Fibroblast of skin of right quadriceps (primary cell): ENCODE measurements at places on chromosomes 1 and 21.

DNA sequence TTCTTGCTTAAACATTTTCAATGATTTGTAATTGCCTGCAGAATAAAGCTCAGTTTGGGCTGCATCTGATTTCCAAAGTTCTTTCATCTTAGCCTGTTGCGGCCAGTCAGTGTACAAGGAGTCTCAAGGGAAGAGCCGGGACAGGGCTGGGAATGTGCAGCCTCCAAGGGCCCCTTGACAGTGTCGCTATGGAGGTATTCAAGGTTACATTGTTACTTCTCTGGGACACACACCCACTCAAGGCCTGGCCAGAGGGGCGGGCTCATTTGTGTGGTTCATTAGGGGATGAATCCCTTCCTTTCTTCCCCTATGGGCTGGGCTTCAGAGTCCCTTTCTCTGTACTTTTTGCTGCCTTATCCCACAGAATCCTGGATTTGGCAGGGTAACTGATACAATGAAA lies 107.6 kb upstream of the CSF3R start:
- no peak for DNase-seq

GRCh38 chr1:230836793-230837192 lies 31.5 kb downstream of the C1orf198 start:
- no peak for DNase-seq

- peak; percentile 98 for DNase-seq
Observed at GRCh38 chr1:184838504-184838951, 83.9 kb upstream of the EDEM3 start.

DNA sequence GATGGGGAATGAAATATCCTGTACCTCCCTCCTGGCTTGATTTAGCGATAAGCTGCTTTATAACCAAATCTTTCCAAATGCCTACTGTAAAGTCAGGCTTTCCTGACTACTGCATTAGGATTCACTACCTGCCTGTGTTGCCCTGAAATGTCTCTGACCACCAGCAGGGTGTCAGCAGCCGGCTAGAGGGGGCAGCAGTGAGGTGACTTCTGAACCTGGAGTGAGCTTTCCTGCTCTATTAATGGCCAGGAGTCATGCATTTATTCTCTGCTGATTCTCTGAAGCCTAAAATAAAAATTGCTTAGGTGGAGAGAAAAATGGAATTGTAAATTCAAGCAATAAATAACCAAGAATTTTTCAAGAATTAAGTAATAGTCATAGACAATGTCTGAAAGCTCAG lies 2.5 kb downstream of the BACE2 start:
- DNase-seq, result peak; percentile 14

GRCh38 chr1:233010146-233010545 lies 59.7 kb downstream of the NTPCR start:
- DNase-seq, result no peak

DNA sequence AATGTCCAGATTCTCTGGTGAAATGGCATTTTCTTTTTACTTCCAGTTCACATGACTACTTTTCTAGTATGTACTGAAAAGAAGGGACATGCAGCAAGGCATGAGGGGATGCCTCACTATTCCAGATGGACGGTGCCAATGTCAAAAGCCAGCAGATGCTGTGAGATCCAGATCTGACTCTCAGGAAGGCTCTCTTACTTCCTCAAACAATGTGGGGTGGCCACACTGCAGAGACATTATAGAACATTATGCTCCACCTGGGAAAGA lies 17.7 kb downstream of the CRYZ start:
- DNase-seq, result no peak

DNA sequence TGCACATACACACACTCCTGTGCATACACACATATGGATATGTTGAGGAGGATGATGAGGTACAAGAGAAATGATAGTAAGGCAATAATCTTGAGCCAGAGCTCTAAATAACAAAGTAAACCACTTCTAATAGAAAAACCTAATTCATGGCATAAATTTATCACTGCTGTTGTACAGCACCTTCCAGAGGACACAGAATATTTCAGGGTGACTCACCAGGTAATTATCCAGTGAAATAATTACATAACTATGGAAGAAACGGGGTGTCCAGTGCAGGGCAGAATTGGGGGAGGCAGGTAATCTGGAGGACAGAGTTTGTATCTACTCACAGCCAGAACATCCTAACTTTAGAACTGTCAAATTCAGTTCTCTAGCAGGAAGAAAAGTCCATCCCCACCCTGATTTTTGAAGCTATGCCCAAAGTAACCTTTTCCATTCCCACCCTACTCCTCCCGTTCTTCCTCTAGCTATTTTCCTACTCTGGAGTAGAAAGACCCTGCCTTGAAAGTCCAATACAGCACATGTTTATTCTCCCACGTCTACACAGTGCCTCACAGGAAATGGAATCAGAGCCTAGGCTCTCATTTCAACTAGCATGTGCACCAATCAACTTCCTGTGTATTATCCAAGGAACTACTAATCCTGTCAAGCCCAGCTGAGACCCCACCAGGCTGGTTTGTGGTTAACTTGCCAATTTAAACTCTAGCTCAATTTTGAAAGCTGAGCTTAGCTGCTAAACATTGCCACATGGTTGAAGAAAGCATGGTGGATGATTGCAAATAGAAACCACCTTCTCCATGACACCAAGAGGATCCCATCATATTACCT lies 96.6 kb downstream of the PTPN14 start:
- peak; percentile 94 for DNase-seq

DNA sequence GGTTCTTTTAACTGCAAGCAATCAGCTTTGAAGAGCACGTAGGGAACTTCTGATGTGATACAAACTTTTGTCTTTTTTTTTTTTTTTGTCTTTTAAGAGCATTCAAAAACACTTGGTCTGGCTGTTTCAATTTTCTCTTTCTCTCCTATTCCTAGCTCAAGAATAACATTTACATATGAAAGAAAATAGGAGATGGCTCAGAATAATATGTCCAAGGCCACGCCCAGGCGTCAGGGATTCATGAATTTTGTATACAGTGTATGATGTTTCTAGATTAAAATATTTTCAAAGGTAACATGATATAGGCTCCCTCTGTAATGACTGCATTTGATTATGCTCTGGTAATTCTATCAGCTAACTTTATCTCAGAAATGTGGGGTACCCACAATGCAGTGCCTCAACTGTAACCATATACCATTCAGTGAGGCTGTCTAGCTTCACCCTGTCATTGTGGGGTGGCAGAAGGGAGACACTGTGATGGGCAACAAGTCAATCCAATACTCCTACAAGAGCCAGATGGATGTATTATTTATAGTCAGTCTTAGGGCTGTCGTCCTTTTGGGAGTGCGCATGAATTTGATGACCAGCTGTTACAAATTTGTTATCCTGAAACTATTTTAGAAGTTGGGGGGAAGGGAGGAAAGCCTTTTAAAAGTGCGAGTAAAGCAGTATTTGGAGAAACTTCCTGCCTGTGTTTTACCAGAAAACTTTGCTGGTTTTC lies 1.5 kb upstream of the AKNAD1 start:
- no peak for DNase-seq

DNA sequence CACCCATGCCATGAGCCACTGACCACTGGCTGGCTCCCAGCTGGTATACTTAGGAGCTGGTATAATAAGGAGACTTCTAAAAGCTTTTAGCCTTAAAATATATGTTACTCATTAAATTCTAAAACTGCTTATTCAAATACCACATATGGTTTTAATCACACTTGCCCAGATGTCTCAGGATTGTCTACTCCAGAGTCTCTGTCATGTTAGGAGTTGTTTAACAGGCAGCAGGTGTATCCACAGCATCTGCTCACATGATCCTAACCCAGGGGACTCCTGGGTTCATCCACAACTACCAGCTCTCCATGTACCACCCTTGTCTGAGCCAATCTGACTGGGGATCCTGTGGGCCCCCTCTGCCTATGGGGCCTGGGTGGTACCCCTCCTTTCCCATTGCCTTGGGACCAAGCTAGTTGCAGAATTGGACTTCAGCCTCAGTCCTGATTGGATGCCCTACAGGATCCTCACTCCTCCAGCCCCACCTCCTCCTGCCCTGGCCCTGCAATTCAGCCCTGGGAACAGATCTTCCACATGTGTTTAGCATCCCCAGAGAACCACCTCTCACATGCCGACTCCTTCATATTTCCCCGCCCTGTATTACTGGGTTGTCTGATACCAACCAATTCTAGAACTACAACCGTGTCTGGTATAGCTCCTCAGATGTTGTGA lies 61.3 kb downstream of the BCAR3 start:
- DNase-seq, result peak; percentile 71

DNA sequence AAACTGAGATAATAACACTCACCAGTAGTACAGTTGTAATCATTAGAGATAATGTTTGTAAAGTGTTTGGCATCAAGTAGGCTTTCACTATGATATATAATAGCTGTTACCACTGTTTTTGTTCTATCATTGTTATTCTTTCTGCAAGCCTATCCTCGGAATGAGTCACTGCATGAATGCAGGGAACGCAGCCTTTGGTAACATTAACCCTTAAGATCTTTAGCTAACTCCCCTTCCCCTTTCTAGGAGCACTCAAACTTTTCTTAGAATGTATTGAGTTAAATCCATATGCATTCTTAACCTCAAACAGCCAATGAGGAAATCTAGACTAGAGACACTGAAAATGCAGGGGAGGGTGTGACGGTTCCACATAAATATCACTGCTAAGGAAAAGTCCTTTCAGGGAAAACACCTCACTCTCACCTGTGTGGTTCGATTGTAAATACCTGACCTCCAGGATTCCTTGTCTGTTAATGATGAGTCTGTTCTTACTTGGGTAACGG lies 467.3 kb downstream of the SETD4 start:
- DNase-seq, result peak; percentile 76

DNA sequence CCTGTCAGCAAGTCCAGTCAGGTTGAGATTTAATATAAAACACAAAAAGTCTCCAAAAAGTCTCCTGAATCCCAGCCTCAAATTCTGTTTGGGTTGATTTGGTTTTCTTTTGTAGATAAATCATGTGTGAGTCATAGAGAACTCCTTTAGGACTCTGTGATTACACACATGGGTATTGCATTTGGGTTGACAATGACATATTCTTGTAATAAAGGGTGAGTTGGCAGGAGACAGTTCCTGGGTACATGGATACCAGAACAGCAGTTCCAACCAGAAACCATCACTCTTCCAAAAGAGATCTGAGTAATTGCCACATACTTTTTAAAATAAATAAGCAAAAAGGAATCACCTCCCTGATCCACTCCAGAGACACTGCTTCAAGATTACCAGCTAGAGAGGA lies 8.9 kb downstream of the CR2 start:
- DNase-seq, result peak; percentile 47

DNA sequence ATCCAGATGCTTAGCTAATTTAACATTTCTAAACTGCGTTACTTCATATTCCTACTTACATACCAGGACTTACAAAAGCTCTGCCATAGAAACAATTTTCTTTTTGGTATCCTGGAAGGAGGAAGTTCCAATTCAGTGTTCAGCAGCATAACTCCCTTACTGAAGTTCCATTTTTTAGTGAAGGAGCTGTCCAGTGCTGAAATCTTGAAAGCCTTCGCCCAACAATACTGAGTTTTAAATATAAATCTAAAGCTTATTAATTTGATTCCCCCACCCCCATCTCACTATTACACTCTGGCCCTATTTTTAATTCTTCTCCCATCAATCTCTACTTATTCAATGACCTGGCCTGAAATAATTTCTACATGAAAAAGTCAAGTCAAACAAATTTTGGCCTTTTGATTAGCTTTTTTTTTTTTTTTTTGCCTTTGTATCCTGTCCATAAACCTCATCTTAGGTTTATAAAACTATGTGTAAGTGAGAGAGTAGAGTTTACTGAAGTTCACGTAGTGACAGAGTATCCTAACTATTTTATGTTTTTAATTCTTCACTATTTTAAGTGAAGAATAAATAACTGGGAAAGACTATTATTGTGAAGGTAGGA lies 323.0 kb upstream of the PLD5 start:
- DNase-seq, result no peak

- no peak for DNase-seq
Observed at GRCh38 chr21:45512626-45513002, 29.6 kb downstream of the SLC19A1 start.
